ENCODE measurements at places on chromosomes 11 and 22.

GRCh38 chr22:32794449-32795213 is 6.9 kb upstream of the TIMP3 start:
- no peak for DNase-seq

GRCh38 chr11:72842126-72842525 is 27.9 kb downstream of the ATG16L2 start:
- no peak for DNase-seq

GRCh38 chr11:95084509-95084908 is 5.1 kb upstream of the ENDOD1 start:
- DNase-seq, result no peak

DNA sequence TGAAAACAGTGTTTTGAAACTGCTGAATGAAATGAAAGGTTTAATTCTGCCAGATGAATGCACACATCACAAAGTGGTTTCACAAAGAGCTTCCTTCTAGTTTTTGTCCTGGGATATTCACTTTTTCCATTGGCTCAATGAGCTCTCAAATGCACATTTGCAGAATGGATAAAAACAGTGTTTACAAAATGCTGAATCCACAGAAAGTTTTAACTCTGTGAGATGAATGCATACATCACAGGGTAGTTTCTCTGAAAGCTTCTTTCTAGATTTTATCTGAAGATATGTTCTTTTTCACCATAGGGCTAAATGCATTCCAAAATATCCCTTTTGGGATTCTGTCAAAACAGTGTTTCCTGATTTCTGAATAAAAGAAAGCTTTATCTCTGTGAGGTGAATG is 237.6 kb downstream of the OR4A5 start:
- no peak for DNase-seq

- DNase-seq, result peak; percentile 15
These were observed 1.9 kb upstream of the HEPN1 start for GRCh38 chr11:124917115-124917637.

GRCh38 chr11:36395978-36396736 is 100.1 kb downstream of the PRR5L start:
- no peak for DNase-seq

GRCh38 chr22:24760708-24761306 is 13.7 kb downstream of the PIWIL3 start:
- DNase-seq, result no peak

GRCh38 chr11:34784318-34784841 is 131.8 kb downstream of the APIP start:
- DNase-seq, result no peak

- DNase-seq, result peak; percentile 85
These were observed 8.9 kb upstream of the NLRP6 start for GRCh38 chr11:269146-269890.

- DNase-seq, result peak; percentile 14
These were observed 6.1 kb upstream of the MUC5AC start for GRCh38 chr11:1151366-1152315.

- DNase-seq, result no peak
These were observed 15.0 kb downstream of the GLB1L3 start for GRCh38 chr11:134291196-134291595.

GRCh38 chr22:49826603-49827270 is 936 bp downstream of the BRD1 start:
- DNase-seq, result peak; percentile 58

- peak; percentile 71 for DNase-seq
These were observed 27.5 kb upstream of the MTNR1B start for GRCh38 chr11:92941676-92942571.

DNA sequence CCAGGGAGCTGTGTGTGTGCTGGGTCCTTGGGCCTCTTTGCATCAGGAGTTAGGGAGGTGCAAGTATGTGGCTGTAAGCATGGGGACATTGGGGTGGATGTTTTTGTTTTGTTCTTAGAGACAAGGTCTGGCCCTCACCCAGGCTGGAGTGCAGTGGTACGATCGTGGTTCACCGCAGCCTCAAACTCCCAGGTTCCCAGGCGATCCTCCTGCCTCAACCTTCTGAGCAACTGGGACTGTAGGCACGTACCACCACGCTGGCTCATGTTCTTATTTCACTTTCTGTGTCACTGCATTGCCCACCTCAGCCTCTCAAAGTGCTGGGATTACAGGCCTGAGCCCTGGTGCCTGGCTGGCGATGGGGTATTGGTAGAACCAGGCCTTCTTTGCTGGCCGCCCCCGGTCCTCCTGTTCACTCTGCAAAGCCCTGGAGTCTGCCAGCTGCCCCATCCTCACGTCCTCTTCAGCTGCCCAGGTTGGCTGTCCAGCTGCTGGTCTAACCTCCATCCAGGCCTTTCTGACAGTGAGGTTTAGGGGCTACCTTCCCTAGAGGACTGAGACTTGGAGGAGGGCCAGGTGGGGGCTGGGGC is 851 bp upstream of the GRAMD4 start:
- peak; percentile 52 for DNase-seq

DNA sequence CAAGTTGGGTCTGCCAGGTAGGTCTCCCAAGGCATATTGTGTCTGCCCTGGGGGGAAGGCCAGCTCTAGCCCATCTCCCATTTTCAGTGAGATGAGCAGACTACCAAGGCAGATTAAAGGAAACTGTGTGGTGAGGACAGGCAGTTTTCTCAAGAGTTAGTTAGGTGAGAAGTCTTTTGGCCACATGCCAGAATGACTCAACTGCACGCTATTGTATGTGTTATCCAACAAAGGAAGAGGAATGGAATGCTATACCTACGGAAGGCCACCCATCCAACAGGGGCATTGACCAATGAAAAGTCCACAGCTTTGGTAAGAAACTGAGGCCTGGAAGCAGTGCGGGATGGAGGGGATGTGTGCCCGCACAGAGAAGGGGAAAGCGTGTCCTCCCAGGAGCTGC is 941.7 kb downstream of the NTM start:
- no peak for DNase-seq

DNA sequence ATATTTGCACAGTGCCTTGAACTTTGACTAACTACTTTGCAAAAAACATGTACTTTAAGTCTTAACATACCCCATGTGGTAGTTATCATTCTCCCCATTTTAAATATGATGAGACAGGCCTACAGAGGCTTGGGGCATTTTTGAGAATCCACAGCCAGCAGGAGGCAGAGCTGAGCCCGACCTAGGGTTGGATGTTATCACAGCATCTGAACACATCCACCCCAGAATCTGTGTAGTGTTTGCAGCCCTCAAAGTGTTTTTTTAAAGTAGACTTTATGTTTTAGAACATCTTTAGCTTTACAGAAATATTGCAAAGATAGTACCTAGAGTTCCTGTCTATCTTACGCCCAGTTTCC is 17.6 kb downstream of the OTOG start:
- peak; percentile 31 for DNase-seq

DNA sequence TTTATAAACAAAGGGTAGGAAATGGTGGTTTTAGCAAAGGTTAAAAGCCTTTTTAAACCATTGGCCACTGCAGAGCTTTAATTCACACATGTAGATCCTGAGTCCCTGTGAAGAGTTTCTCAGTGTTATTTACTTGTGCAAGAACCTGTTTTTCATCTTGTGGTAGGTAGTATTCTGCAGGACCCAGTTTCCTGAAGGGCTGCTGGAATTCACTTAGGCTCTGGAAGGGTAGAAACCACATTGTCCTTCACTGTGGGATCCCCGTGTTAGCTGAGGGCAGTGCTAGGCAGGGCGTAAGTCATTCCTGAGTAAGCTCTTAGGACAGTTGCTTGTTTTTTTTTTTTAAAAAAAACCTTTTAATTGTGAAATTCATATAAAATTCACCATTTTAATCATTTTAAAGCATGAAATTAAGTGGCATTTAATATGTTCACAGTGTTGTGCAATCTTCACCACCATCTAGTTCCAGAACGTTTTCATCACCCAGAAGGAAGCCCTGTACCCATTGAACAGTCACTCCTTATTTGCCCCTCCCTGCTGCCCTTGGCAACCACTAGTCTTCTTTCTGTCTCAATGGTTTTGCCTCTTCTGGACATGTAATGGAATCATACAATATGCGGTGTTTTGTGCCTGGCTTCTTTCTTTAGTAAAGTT is 77.7 kb downstream of the C22orf31 start:
- peak; percentile 24 for DNase-seq

DNA sequence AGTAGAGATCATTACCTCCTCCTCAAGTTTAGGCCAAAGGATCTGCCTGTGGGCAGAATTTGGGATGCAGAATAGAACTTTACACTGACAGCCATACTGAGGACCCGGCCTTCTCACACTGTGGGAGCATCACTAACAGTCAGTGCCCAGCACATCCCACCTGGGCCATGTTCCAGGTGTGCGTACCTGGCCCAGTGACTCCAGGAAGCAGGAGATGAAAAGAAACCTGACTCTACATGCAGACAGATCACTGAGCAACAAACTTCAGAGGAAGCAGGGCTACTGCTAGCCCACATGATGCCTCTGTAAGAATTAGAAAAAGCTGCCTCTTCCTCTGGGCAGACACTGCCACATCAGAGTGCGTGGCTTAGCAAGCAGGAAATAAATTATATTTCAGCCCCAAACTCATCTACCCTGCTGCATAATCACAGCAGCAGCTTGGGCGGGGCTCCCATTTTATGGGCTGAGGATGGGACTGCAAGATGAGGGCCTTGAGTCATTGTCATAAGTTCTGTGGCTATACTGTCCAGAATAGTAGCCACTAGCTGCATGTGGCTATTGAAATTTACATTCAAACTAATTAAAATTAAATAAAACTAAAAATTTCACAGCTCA is 6.0 kb upstream of the LMO2 start:
- DNase-seq, result peak; percentile 63

- no peak for DNase-seq
These were observed 268.6 kb downstream of the TMEM135 start for GRCh38 chr11:87306262-87306851.

GRCh38 chr11:112842151-112842550 is 119.1 kb upstream of the NCAM1 start:
- no peak for DNase-seq

DNA sequence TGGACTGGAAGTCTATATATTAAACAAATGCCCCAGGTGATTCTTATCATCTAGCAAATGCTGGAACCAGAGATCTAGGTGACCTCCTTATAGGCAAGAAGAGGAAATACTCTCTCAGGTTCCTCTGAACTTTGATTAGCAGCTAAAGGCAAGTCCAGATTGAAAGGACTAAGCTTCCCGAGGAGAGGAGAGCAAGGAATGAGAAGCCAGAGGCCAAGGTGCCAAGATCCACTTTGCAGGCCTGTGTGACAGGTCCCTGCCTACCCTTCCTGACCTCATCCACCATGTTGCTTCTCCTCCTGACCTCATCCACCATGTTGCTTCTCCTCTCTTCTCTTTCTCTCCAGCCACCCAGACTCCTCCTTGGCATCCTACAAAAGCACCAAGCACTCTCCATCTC is 173.2 kb downstream of the LARGE1 start:
- DNase-seq, result no peak

DNA sequence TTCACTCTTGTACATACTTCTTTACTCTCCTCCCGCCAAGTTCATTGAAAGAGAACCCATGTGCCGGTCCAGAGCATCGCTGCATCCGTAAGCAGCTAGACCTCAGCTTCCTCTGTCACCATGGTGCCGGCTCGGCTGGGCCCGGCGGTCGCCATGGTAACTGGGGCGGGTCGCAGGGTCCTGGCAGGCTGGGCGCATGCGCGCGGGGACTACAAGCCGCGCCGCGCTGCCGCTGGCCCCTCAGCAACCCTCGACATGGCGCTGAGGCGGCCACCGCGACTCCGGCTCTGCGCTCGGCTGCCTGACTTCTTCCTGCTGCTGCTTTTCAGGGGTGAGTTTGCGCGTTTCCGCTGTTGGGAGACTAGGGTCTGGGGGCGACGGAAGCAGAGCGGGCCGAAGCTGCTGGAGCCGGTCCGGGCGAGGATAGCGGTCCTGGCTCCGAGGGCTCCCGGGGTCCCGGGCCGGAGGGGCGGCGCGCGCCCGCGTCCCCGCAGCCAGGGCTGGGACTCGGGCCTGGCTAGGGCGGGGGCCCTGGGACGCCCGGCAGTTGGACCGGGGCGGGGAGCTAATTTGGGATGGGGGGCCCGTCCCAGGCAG is at the start of gene JAM3:
Gene JAM3, plus strand, starts transcription at position 244 of the 597 bp plus-strand sequence. Its CDS starts 12 bp downstream, at position 256.
- peak; percentile 96 for DNase-seq

GRCh38 chr22:23305922-23306374 is 125.6 kb downstream of the BCR start:
- DNase-seq, result no peak

- no peak for DNase-seq
These were observed 742.8 kb downstream of the FAM181B start for GRCh38 chr11:81990659-81991443.

DNA sequence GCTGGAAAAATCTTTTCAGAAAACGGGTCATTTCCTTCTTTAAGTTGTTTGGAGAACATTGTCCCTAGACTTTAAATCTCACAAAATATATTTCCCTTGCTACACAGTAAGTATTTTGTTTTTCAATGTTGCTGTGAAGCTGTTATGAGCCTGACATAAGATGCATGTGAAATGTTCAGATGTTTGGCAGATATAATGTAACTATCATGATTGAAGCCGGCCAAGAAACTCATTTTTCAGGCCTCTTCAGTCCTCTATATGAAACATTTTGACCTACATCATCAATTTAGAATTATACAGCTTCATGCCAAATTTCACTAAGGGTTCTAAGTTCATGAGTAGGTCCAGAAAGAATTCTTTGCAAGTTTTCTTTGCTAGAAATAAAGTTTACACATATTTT is 133.8 kb downstream of the JRKL start:
- no peak for DNase-seq

DNA sequence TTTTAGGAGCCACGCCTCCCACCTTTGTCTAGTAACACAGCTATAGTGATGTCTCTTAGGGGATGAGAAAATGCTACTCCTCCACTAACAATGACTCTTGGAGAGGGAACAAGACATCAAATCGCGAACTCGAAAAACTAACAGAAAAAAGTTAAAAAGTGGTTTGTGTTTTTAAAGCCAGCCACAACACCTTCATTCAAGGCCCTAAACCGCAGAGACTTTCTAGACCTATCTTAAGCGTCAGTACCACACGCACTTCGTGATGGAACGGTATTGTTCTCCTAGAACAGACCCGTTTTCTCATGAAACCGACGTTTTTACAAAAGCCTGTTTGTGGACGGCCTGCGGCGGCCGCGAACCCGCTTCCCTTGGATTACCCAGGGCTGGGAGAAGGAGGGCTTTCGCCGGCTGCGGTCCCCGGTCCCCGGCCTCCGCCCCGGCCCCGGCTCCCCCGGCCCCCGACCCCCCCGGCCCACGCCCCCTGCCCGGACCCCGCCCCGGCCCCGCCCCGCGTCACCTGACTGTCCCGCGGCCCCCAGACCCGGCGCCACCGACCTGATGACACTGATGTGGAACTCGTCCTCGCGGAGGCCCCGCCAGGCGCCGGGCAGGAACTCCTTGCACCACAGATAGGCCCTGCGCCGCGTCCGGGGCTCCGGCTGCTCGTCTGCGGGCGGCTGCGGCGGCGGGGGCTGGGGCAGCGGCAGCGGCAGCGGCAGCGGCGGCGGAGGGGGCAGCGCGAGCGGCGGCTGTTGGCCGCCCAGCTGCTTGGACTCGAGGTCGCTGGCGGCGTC is 718 bp downstream of the CHKA start:
- peak; percentile 78 for DNase-seq

GRCh38 chr11:45662096-45662664 is 3.2 kb downstream of the CHST1 start:
- DNase-seq, result no peak

DNA sequence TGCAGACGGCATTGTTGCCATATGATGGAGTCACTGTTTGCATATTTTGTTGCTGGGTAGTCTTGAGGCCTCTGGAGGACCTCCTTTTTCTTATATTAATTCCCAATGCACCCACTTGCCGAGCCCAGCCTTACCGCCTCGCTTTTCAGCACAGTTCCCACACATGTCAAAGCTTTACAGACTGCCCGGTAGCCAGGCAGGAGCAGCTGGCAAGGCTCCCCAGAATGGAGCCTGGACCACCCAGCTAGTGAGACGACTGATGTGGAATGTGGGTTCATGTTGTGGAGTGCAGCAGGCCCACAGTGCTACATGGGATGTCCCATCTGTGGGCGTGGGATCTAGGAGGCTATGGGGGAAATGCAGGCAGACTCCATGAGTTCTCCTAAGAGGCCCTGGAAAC is 99.4 kb upstream of the MTMR2 start:
- no peak for DNase-seq

All from hematopoietic multipotent progenitor cell treated with erythropoietin and hydrocortisone succinate and interleukin-3 and kit ligand, for 4 days (in vitro differentiated cells).